ENCODE measurements at places on chromosomes 13 and 19.

GRCh38 chr13:32381539-32381938 is 46.4 kb downstream of the N4BP2L1 start:
- DNase-seq: peak; percentile 47

- no peak for DNase-seq
These were observed 6.7 kb downstream of the TMTC4 start for GRCh38 chr13:100667894-100668293.

DNA sequence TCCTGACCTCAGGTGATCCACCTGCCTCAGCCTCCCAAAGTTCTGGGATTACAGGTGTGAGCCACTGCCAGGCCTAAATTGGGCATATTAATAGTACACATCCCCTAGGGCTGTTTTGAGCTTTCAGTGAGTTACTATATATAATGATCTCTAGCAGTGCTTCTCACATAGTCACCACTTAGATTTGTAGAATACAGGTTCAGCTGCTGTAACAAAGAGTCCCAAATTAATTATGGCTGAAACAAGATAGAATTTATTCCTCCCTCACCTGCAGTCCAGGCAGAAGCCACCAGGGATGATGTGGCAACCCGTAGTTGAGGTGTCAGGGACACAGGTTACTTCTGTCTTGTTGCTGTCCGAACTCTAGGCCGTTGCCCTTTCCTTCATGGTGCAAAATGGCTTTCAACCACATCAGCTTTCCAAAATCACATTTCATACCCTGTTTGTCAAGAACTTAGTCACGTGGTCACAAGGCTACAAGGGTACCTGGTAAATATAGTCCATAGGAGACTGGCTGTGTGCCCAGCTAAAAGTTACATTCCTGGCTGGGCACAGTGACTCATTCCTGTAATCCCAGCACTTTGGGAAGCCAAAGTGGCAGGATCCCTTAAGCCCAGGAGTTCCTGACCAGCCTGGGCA is 2.9 kb downstream of the PROSER3 start:
- no peak for DNase-seq

DNA sequence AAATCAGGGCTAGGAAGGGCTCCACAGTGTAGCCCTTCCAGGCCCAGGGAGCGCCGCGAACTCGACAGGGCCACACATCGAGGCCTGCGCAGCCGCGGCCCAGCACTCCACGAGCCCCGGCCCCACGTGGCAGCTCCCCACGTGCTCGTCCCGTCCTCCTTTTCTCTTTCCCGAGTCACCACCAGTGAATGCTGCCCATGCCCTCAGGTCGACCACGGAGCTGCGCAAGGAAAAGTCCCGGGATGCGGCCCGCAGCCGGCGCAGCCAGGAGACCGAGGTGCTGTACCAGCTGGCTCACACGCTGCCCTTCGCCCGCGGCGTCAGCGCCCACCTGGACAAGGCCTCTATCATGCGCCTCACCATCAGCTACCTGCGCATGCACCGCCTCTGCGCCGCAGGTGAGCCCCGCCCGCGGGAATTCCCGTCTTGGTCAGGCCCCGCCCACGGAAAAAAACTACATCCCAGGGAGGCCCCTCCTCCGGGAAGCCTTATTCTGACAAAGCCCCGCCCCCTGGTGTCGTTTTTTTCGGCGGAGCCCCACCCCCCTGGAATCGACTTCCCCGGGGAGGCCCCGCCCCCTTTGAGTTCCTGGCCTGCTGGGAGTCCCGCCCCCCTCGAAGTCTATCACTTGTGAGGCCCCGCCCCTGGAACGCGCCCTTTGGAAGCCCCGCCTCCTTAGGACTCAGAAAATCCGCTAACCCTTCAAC is 7.0 kb downstream of the HIF3A start:
- peak; percentile 66 for DNase-seq

DNA sequence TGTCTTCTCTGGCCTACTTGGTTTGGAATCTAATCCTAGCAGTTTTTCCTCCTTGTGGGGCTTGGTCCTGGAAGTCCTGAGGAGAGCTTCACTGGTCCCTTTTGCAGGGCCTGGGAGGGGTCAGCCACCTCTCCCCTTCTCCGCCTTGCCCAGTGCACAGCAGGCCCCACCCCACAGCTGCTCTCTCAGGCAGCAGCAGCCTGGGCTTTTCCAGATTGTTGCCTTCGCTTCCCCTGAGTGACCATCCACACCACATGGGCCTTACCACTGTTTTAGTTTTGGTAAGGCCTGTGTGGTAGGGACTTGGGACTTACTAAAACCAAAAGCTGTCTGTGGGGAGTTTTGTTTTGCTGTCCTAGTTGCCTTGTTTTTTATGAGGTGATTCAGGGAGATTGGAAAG is 11.5 kb downstream of the MPHOSPH8 start:
- peak; percentile 21 for DNase-seq

DNA sequence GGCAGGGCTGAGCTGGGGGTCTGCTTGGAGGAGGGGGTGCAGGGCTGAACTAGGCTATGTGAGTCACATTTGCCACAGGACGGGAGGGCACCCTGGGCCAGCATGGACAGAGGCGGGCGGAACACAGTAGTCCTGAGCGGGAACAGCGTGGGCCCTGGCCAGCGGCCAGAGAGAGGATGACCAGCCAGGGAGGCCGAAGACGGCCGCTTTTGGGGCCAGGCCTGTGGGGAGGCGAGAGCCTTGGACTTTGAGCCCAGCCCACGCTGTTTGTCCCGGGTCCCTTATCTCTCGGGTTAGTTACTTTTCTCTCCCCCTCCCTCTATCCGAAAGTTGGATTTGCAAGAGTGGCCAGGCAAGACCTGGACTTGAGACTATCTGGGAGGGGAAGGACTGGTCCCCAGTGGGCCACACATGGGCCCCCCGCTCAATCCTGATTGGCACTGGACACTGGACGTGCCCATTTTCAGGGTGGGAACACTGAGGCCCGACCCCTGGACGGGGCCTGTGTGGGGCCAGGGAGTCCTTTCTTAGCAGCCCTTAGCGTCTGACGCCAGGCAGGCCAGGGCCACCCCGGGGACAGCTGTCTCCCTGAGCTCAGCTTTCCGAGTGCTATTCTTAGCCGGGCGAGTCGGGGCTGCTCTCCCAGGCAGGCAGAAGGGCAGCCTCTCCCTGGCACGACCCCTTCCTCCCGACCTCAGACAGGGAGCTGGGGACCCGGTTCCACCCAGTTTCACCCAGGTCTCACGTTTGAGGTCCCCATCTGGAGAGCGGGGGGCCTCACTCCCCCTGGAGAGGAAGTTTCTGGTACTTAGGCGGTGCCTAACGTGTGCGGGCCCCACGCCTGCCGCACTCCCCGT is 833 bp downstream of the GAMT start:
- no peak for DNase-seq

DNA sequence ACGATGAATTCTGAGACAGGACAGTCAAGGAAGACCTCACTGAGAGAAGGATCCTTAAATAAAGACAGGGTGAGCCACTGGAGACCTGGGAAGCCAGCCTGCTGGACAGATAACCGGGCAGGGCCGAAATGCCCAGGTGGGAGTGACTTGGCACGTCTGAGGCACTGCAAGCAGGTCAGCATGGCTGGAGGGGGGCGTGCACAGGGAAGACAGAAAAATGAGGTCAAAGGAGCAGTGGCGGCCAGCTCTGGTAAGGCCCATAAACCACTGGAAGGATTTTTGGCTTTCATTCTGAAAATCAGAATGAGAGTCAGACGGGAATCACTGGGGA is 5.8 kb upstream of the ATP1A3 start:
- no peak for DNase-seq

DNA sequence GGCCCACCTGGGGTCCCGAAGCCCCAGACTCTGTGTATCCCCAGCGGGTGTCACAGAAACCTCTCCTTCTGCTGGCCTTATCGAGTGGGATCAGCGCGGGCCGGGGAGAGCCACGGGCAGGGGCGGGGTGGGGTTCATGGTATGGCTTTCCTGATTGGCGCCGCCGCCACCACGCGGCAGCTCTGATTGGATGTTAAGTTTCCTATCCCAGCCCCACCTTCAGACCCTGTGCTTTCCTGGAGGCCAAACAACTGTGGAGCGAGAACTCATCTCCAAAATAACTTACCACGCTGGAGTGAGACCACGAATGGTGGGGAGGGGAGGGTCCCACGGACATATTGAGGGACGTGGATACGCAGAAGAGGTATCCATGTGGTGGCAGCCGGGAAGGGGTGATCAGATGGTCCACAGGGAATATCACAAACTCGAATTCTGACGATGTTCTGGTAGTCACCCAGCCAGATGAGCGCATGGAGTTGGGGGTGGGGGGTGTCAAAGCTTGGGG is 1.0 kb upstream of the ICAM5 start:
- DNase-seq: peak; percentile 69

GRCh38 chr13:59364641-59365085 is 799.1 kb downstream of the DIAPH3 start:
- DNase-seq: no peak

DNA sequence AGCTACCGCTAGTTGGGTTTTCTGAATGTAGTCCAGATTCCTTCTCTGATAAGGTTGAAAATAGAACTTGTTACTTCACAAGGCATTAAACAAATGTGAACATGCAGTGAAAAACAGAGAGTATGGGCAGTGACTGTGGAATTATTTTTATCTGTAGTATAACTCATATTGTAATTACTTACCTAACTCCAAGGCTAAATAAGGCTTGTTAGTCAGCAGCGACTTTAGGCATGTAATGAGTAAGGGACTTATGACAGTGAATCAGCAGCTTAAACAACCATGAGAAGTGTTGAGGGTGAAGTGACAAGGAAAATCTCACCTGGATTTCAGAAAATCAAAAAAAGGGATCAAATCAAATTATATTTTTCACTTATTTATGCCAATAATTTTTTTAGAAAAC is 1719.5 kb upstream of the MIR17HG start:
- DNase-seq: no peak

GRCh38 chr13:77513719-77514335 is 21.7 kb upstream of the SCEL start:
- no peak for DNase-seq

DNA sequence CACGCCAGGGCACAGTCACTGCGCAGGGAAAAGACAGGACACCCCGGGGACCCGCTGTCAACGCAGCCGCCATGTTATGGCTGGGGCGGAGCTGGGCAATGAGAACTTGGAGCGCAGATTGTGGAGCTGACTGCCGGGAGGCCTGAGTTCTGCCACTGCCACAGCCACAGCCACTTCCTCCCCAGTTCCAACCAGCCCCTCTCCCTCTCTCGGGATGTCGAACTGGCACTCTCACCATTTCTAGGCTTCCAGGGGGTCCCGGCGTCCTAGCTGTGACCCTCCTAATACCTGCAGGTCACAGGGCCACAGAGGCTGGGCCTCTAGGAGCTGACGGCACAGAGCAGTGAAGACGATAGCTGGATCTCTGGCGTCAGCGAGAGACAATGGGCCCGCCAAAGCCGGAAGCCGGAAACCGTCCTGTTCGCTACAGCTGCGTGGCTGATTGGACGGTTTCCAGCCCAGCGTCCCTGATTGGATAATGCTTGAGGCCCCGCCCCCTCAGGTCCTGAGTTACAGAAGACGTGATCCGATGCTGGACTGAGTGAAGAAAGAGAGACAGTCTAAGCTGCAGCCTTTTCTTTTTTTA is at the start of gene ZNF506:
Gene ZNF506, minus strand, starts transcription at position 385 of the 586 bp plus-strand sequence. Its CDS starts 147 bp downstream, at position 238.
- peak; percentile 97 for DNase-seq

DNA sequence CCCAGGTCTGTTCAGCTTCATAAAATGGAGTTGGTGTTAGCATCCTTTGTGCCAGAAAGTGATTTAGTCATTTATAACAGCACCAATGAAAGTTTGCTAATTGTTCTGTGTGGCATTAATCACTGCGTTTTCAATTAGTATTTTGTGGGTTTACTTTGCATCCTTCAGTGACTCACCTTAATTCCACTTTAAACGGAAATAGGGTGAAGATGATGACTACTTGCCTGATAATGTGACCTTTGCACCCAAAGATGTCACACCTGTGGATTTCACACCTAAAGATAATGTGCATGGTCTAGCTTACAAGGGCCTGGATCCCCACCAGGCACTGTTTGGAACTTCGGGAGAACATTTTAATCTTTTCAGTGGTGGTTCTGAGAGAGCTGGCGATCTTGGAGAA is 15.0 kb downstream of the GPATCH1 start:
- no peak for DNase-seq

DNA sequence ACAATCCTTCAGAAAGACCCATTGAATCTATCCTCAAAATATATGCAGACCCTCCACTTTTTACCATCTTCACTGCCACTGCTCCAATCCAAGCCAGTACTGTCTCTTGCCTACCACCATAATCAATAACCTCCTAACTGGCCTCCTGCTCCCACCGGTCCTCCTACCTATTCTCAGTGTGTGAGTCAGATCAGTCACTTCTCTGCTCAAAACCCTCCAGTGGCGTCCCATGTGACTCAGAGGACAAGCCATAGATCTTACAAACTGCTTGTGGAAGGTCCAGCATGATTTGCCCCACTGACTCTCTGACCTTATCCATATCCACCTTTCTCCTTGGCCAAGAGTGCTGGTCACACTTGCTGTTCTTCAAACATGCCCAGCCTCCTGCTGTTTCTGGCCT is 23.4 kb upstream of the MBNL2 start:
- no peak for DNase-seq

DNA sequence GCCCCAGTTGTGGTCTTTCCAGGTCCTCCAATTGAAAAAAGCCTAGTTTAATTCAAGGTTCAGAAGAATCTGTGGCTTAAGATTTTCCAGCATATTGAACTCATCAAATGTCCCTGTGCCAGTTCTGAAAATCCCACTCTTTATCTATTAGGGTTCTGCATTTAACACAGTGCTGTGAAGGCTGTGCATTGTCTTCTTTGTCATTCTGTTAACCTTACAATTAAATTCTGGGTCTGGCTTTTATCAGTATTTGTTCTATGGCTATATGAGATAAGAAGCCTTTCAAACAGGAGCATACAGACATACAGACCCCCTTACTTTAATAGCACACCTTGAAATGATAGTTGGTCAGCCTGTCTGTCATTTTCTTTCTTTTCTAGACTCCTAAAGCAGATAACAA is 362.1 kb upstream of the DACH1 start:
- no peak for DNase-seq

GRCh38 chr13:76350399-76350798 is 535.8 kb downstream of the KCTD12 start:
- DNase-seq: peak; percentile 52

- DNase-seq: no peak
These were observed 90.1 kb downstream of the FOXO1 start for GRCh38 chr13:40576369-40576768.

DNA sequence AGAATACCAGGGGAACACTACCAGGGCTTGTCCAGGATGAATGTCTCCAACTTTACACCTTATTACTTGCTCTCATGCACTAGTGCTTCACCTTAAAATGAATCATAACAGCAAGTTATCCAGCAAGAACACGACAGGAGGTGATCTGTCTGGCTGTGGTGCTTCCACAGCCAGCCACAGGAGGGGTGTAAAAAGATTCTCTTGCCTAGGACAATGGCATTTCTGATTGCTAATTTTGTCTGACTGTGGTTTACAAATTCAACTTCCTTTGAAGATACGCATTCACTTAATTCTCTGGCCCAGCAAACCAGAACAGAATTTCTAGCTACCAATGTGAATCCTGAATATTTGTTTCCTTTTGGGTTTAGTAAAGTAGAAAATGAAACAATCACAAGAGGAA is 23.1 kb upstream of the COG3 start:
- peak; percentile 20 for DNase-seq

GRCh38 chr19:4971424-4971793 is 2.5 kb downstream of the KDM4B start:
- peak; percentile 36 for DNase-seq

- DNase-seq: peak; percentile 36
These were observed 1.2 kb downstream of the KPNA3 start for GRCh38 chr13:49791315-49791710.

All from fibroblast of villous mesenchyme (primary cell).